ENCODE measurements at places on chromosomes 16 and 17.
A peak's percentile ranks its signal among the peaks of the same experiment; 100 is the strongest.

DNA sequence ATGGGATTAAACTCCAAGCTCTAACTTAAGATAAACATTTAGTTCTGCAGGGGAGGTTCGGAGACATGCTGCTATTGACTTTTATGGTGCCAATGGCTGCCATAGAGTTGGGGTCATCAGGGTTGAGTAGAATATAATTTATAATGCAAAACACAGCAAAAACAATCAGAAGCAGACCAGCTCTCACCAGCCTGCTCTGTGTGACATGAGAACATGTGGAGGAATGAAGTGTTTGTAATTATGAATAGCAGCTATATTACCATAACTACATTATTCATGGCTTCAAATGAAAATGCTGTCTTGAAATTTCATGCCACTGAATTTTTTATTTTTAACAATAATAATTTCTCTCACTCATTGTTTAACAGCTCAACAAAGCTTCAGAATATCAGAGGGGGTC, 645.6 kb upstream of the CDH8 start:
- DNase-seq: no peak

DNA sequence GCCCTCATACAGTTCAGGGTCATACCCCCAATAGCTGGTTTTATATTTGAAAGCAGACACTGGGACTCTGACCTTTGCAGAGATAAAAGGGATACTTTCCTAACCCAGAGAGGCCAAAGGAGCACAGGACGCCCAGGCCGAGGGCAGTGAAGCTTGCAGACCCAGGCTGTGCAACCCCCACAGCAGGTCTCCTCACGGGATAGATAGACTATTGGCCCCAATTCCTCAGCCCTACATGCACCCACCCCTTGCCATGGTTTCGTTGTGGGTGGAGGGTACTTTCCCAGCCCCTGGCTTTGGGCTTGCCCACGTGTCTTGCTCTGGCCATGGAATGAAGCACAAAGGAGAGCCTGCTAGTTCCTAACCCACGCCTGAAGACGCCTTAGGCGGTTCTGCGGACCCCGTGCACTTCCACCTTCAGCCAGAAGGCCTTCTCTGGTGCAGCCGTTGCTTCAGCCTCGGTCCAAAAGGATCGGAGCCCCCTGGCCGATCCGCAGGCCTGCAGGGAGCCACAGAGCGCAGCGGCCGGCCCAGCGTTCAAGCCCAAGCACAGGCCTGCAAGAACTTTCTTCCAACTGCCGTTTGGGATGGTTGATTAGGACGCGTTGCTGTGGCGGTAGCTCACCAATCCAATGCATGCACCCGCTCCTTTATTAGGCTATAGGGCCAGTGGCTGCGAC, 9.8 kb upstream of the BRCA1 start:
- DNase-seq: no peak

DNA sequence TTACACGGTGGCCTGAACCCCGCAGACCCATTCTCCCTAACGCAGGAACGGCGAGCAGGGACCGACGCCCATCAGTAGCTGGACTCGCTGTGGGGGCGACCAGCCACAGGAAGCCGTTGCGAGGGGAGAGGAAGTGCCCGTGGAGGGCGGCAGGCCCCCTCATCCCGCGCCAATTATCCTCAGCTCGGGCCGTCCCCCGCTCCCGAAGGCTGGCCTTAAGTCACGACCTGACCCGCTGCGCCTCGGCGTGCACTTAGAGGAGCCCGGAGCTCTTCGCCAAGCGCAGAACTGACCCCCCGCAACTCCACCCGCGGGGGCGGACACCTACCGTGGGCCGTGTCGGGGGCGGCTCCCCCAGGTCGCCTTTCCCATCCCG, 401 bp downstream of the ARL16 start:
- DNase-seq: no peak

DNA sequence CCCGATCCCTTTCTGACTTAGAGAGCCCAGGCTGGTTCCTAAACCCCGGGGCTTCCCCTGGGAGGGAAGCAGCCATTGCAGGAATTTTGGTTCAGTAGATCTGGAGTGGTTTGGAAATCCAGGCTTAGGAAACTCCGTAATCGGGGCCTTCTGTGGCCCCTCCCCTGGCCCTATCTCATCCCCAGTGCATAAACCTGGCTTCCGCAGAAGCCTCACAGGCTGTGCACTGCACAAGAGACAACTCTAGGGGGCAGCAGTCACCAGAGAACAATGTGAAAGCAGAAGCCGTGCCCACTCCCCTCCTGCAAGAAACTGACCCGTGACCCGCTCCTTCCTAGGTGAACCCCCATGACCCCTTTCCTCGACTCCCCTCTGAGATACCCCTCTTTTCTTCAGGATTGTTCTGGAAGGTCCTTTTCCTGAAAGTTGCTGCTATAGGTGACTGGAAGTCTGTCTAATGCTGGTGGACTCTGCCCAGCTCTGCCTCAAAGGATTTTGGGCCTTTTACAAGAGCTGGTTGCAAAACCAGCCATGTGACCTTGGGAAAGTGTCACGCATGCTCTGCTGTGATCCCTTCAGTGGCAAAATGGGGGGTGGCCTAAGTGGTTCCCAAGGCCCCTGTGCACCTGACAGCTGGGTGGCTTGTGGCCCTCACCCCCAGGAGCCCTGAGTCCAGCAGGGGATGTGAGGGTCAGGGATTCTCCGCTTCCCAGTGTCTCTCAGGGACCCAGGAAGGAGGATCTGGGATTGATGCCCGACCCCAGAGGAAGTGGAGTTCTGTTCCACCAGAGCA, 14.4 kb downstream of the GUCY2D start:
- peak; percentile 51 for DNase-seq

DNA sequence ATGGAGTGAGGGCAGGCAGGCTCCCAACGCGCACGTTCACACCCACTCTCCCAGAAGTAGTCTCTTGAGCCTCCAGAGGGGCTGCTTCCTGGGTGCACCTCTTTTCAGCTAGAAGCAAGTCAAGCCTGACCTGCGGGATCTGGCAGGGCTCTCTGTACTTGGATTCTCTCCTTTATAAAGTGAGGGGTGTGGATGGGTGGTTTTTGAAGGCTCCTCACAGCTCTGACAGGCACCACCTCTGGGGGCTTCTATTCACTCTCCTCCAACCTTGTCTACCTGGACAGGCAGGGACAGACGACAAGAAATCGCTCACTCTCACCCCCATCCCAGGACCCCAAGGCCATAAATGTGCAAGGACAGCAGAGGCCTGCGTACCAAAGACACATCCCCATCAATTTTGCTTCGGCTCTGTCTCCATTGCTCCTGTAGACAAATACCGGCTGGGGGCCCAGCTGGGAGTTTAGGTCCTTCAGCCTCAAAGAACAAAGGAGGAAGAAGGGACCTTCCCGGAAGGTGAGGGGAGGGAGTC, 814 bp upstream of the DYNLL2 start:
- no peak for DNase-seq

- DNase-seq: no peak
Measured at GRCh38 chr16:68275611-68276191, 11.4 kb downstream of the SLC7A6 start.

DNA sequence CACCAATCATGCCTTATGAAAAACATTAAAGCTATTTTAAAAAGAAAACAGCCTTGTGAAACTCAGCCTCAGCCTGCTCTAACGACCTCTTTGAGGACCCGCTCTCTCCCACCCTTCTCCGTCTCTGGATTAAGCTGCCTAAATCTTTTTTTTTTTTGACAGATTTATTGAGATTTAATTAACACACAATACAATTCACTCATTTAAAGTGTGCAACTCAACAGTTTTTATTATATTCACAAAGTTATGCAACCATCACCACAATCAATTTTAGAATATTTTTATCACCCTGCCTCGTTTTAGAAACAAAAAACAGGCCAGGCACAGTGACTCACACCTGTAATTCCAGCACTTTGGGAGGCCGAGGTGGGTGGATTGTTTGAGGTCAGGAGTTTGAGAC, 8.4 kb downstream of the CDR2L start:
- DNase-seq: no peak

- no peak for DNase-seq
Measured at GRCh38 chr17:72494566-72494965, 373.7 kb downstream of the SOX9 start.

- no peak for DNase-seq
Measured at GRCh38 chr17:79981090-79981489, 54.6 kb downstream of the TBC1D16 start.

GRCh38 chr17:81165246-81166032, at the start of gene PVALEF:
TSS of gene PVALEF (plus strand) at chr17:81165507. CDS start at chr17:81181227, 15,720 bp downstream.
- no peak for DNase-seq

DNA sequence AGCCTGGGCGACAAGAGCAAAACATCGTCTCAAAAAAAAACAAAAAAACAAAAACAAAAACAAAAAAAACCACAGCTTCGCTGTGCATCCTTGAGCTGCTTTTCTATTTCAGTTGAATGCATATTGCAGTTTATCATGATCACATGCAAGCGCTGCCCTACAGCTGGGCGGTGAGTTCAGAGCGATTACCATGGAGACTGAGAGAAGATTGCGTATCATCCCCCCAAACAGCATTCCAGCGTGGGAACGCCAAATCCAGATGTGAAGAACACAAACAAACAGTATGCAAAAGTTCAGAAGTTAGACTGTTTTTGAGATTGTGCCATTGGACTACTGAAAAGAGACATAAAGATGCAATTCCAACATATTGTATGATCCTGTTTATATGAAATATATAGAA, 15.1 kb upstream of the SLC52A1 start:
- no peak for DNase-seq

GRCh38 chr17:81871387-81872230, 472 bp upstream of the ARHGDIA start:
- peak; percentile 100 for DNase-seq

DNA sequence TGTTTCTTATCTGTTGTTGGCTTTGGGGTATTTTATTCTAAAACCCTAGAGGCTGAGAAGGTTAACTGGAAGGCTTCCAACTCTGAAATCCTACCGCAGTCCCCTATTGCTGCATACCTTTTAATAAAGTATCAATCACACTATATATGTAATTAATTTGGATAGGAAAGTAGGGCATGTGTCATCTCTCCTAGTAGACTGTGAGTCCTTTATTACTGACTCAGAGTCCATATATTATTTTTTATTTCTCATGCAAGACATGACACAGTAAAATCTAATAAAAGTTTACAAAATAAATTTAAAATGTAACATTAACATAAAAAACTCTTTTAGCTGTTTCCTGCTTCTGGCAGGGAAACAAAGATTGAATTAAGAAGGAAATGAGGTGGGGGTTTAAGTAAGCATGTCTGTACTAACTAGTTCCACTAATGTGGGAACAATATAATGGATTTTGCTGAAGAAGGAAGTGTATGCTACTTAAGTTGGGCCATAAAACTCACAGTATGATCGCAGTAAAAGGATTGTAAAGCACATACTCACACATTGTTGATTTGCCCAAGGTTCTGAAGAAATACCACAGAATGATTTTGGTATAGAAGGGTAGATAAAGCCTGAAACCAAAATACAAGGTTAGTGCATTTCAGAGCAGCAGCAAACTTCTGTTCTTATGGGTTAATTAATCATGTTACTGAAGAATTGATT, 97.6 kb upstream of the HLF start:
- DNase-seq: no peak

GRCh38 chr17:60304502-60304901, 87.4 kb downstream of the USP32 start:
- DNase-seq: no peak

DNA sequence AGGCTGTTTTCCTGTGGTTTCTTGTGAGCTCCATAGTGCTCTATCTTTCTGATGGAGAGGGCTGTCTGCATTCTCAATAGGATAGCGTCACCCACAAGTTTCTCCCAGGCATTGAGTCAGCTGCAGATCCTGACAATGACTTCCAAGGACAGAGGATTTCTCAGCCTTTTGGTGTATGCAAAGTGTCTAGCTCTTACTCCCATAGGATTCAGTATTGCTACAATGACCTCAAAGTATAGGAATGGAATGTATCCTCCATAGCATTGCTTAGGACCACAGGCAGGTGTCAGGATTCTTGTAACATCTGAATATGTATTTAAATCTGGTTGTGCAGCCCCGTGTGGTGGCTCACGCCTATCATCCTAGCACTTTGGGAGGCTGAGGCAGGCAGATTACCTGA, 32.3 kb downstream of the SMIM36 start:
- no peak for DNase-seq

DNA sequence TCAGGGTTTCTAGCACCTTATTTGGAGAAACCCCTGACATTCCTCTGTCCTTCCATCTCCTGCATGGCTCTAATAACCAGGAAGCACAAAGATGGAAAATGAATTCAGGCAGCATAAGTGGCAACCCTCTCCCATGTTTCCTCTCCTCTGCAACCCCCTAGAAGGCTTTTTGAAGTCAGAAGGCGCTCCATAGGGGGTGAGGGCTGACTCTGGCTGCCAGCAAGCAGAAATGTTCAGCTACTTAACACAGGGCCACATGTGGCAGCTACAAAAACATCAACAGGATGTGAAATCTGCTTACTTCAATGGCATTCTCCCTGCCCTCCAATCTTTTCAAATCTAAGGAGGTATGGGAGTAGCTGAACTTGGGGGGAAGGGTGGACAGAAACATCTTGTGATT, 55.2 kb upstream of the IRX5 start:
- DNase-seq: no peak

GRCh38 chr17:50841949-50842354, 6.6 kb downstream of the WFIKKN2 start:
- peak; percentile 92 for DNase-seq

GRCh38 chr16:89944773-89945172, 3.8 kb upstream of the DEF8 start:
- DNase-seq: no peak

GRCh38 chr17:48173191-48173984, 65.8 kb downstream of the SNX11 start:
- DNase-seq: no peak

- no peak for DNase-seq
Measured at GRCh38 chr17:44901411-44901921, 2.2 kb upstream of the EFTUD2 start.

- no peak for DNase-seq
Measured at GRCh38 chr16:69199382-69199781, 12.4 kb downstream of the SNTB2 start.

- no peak for DNase-seq
Measured at GRCh38 chr16:85153656-85154091, 41.4 kb upstream of the CIBAR2 start.

Measured in D341Med (cell line).